ENCODE measurements at places on chromosomes 13 and 19. TPM values are rescaled to one million over a fixed set of nuclear protein-coding genes. Genes with fewer than 3 reads are reported as not detected.

SEMA6B gene
- 2.0 TPM for polyA plus RNA-seq

DNA sequence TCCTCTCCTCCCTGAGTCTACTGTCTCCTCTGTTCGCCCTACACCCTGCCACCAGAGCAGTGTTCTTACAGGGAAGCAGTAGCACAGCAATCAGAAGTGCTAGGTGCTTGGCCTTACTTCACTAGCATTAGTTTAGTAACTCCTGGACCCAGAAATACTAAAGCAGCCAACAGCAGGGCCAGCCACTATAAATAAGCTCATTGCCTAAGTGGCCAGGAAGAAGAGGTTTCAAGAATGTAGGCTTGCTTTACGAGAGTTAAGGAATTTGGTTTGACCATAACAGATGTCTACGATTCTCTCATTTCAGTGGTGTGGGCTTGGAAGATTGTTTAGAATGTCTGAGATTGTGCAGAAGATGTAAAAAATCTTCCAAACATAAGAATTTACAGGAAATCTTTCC lies 103.3 kb downstream of the ZAR1L start:
- no peak for DNase-seq

DNA sequence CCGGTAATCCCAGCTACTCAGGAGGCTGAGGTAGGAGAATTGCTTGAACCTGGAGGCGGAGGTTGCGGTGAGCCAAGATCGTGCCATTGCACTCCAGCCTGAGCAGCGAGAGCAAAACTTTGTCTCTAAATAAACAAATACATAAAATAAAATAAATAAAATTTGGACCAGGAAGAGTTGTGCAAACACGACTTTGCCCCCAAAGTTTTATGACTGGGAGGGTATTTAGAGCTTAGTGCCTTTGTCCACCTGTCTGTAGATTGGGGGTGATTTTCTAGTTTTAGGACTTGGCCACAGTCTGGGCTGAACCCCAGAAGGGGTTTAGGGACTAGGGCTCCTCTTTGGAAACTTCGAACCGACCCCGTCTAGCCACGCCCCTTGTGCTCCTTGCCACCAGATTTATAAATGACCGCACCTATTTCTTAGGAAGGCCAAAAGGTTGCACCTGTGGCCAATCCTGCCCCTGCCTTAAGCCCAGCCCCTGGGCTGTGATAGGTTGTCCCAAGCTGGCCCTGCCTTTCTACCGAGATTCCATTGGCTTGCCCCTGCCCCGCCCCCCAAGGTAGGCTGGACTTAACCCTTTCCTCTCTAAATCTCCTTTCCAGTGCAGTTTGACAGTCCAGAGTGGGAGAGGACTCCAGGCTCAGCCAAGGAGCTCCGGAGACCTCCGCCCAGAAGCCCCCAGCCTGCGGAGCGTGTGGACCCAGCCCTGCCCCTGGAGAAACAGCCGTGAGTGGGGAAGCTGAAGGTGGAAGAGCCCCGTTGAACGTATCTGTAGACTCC lies 5.3 kb downstream of the SHD start:
- DNase-seq: peak; percentile 93

DNA sequence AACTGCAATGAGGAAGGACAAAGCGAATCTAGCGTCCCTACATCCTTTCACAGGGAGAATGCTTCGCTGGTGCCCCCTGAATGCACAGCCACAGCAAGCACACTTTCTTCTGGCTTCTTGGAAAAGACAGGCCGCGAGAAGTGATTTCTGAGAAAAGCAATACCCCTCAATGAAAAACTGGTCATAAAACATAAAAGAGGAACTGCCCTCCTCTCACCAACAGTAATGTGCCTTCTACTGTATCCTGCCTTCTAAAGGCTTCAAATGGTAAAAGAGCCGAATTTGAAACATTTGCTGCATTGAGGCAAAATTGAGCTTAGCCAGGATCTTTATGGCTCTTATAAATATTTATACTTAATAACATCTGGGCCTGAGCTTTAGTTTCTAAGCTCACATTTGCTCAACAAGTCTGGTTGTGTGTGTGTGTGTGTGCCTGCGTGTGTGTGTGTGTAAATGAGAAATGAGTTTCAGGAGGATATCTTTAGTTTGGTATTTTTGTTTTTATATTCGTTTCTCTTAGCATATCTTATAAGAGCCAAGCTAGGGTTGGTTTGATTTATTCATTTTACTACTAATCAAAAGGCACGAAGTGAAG lies 246.1 kb upstream of the MAB21L1 start:
- DNase-seq: no peak

GRCh38 chr13:109750221-109750775 lies 36.1 kb downstream of the IRS2 start:
- DNase-seq: no peak

DNA sequence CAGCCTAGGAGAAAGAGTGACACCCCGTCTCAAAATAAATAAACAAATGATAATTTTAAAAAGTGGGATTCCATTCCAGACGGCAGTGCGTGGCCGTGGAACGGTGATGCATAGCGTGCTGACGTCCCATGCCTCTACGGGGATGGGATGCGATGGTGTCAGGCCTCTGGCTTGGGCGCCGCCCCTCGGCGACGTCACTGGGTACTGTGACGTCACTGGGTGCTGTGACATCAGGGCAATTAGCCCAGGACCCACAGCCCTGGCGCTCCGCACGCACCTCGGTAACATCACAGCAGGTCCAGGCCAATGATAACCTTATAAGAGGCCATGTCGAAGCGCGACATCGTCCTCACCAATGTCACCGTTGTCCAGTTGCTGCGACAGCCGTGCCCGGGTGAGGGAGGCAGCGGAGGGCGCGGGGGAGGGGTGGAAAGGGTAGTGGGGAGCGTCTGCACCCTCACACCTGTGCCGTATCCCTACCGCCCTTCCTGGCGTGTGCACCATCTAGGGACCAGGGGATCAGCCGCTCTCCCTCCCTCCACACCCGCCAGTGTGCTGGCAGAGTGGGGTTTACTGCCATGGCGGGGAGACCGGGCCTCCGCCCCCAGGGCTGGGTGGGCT lies at the start of gene GAPDHS:
GAPDHS (plus strand) TSS at position 256 of the 621 bp plus-strand sequence; CDS start at position 328, 72 bp downstream.
- DNase-seq: peak; percentile 52

- DNase-seq: peak; percentile 83
Observed at GRCh38 chr19:50909240-50910070, 1.7 kb downstream of the KLK4 start.

- DNase-seq: peak; percentile 69
Observed at GRCh38 chr19:11261431-11261970, 823 bp downstream of the DOCK6 start.

GPALPP1 gene
- polyA plus RNA-seq: 16.6 TPM

PSG7 gene
- 0.05 TPM for polyA plus RNA-seq

Measured in SK-N-SH (cell line).